ENCODE measurements at places on chromosomes 1 and 21.
A peak's percentile ranks its signal among the peaks of the same experiment; 100 is the strongest.

GRCh38 chr1:74323937-74324473 lies 88.8 kb downstream of the TNNI3K start:
- no peak for DNase-seq

DNA sequence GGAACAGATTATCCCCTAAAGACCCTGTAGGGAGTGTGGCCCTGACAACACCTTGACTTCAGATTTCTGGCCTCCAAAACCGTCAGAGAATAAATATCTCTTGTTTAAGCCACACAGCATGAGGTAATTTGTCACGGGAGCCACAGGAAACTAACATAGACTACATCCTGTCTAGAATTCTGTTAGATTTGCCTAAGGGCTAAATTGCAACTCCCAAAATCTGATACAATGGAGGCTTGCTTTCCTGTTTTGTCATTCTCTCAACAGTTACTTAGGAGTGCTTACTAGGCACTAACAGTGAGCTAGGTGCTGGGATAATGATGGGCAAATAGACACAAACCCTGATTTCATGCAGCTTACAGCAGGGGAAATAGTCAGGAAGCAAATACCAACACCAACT lies 141.6 kb downstream of the MIS18A start:
- no peak for DNase-seq

DNA sequence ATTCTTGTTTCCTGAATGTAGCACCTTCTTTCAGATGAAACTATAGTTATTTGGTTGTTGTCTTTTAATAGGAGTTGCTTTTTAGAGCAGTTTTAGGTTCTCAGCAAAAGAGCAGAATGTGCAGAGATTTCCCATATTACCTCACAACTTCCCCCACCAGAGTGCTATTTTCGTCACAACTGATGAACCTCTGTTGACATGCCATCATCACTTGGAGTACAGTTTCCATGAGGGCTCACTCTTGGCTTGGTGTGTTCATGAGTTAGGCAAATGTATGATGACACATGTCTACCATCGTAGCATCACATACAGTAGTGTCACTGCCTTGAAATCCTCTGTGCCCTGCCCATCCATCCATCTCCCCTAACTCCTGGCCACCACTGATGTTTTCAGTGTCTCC lies 3.7 kb downstream of the IBA57 start:
- DNase-seq, result no peak

GRCh38 chr1:233873666-233874065 lies 30.8 kb upstream of the SLC35F3 start:
- DNase-seq, result peak; percentile 57

- peak; percentile 16 for DNase-seq
Observed at GRCh38 chr1:117372863-117373412, 5.7 kb downstream of the MAN1A2 start.
